ENCODE measurements at places on chromosomes 5 and 9. TPM values are rescaled to one million over a fixed set of nuclear protein-coding genes. Genes with fewer than 3 reads are reported as not detected.

The C9 gene
- polyA plus RNA-seq: 0.16 TPM

The PRUNE2 gene
- polyA plus RNA-seq: 11.2 TPM

The CCNJL gene
- 8.6 TPM for polyA plus RNA-seq

The C9orf50 gene
- polyA plus RNA-seq: 0.88 TPM

GRCh38 chr9:78767490-78767889, 470.6 kb downstream of the PSAT1 start:
- DNase-seq: no peak

The AGXT2 gene
- polyA plus RNA-seq: 79.6 TPM

The HACD4 gene
- polyA plus RNA-seq: 3.3 TPM

- DNase-seq: no peak
Observed at GRCh38 chr5:107673039-107673367, 2.3 kb upstream of the EFNA5 start.

The ANKRD34B gene
- 0.30 TPM for polyA plus RNA-seq

GRCh38 chr5:121962347-121962670, 534 bp downstream of the SRFBP1 start:
- no peak for DNase-seq

The IFNK gene
- not detected for polyA plus RNA-seq

GRCh38 chr5:127758766-127759283, 55.6 kb downstream of the CCDC192 start:
- DNase-seq: no peak

The MSMP gene
- polyA plus RNA-seq: not detected

The DIRAS2 gene
- polyA plus RNA-seq: 8.2 TPM

- no peak for DNase-seq
Observed at GRCh38 chr5:10229306-10230048, 20.2 kb downstream of the ATPSCKMT start.

GRCh38 chr5:79857714-79858409, 133.2 kb downstream of the MTX3 start:
- peak; percentile 57 for DNase-seq

The TGFBR1 gene
- polyA plus RNA-seq: 49.6 TPM

- no peak for DNase-seq
Observed at GRCh38 chr5:9231842-9232241, 314.0 kb downstream of the SEMA5A start.

DNA sequence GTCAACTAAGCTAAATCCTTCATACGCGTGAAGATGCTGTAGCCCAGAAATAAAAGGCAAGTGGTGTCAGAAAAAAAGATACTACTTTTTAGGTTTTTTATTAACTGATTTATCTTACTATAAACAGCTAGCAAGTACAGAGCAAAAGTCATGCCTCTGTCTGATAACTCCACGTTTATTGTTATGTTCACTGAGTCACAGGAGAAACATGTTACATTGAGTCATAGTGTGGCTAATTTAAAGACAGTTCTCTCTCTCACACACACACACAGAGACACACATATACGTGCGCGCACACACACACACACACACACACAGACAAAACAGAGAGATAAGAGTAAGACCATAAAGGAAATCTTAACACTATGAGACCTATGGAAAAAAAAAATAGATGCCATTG, 770.0 kb upstream of the CDH10 start:
- no peak for DNase-seq

- DNase-seq: no peak
Observed at GRCh38 chr5:31605920-31606319, 33.0 kb upstream of the PDZD2 start.

The INSL4 gene
- not detected for polyA plus RNA-seq

DNA sequence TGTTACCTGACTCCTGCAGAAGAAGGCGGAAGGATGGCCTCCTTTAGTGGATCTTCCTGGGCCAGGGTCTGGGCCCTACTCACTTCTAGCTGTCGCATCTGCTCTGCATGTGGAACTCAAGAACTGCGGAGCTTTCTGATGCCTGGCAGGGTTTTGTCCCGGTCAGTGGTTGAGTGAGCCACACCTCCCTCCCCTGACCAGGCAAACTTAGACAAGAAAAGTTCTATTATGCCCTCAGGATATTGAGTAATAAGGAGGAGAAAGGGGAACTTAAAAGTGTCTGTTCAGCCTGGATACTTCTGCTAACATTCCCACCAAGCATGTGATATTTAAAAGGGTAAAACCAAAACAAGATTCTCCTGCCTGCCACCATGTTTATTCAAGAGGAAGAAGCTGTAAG, at the start of gene FYB1:
FYB1 (minus strand) TSS at position 127 of the 400 bp plus-strand sequence. CDS start 16,603 bp downstream, outside the sequence.
- no peak for DNase-seq

Measured in right renal pelvis (tissue), 4 donors.